ENCODE measurements at places on chromosomes 2 and 18.

DNA sequence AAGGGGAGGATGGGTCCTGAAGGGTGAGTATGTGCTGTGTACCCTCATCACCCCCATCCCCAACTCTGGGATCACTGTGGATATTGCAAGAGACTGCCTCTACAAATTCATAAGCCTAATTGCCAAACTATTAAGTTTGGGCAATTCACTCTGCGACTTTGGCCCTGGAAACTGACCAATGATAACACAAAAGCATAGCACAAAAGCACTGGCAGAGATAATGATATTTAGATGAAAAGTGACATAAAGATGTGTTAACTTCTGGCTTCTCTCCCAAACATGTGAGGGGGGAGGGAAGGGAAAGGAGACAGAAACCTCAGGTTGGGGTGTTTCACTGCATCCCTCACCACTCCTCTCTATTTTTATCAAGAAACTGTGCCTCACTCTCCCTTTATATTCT, 150.3 kb downstream of the SATB2 start:
- no peak for DNase-seq

DNA sequence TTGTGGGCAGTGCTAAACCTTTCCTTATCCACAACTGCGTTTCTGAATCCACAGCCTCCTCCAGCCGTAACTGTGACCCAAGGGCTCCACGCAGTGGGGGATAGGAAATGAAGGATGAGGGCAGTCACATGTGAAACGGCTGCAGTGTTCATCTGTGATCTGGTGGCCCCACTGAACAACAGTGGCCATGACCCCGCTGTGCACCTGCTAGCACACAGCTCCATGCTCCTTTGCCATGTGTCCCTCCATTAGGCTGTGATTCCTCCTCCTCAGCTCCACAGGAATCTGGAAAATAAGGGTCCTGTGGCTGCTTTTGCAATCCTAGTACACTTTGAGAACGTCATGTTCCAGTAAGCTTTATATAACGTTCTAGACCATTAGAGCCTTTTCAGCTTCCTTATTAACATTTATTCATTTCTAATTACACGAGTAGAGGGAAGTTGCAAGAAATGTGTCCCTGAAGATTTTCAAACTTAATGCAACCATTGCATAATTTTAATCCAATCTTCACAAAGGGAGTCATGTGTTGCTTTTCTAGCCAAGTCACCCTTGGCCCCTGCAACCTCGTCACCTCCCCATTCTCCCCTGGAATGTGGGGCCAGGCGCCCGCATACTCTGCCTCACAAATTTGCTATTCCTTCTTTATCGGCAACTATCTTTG, 7.1 kb upstream of the NAPG start:
- DNase-seq, result no peak

DNA sequence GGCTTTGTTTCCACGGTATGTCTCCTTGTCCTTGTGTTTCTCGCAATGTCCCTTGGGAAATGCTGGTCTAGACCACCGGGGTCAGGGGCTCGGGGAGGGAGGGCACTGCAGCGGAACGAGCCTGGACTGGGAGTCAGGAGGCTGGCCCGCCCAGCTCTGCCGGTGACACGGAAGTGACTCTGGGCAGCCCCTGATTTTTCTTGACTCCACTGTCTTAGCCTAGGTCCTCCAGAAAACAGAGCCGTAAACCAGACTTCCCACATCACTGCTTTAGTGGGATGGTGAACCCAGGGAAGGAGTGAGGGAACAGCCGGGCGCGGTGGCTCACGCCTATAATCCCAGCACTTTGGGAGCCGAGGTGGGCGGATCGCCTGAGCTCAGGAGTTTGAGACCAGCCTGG, 144.2 kb downstream of the ASB1 start:
- DNase-seq, result no peak

GRCh38 chr2:26786207-26787028, 562 bp downstream of the CENPA start:
- no peak for DNase-seq

- no peak for DNase-seq
Measured at GRCh38 chr18:31946305-31947046, 3.5 kb upstream of the TRAPPC8 start.

GRCh38 chr2:34875091-34875745, 1276.1 kb upstream of the FAM98A start:
- no peak for DNase-seq

DNA sequence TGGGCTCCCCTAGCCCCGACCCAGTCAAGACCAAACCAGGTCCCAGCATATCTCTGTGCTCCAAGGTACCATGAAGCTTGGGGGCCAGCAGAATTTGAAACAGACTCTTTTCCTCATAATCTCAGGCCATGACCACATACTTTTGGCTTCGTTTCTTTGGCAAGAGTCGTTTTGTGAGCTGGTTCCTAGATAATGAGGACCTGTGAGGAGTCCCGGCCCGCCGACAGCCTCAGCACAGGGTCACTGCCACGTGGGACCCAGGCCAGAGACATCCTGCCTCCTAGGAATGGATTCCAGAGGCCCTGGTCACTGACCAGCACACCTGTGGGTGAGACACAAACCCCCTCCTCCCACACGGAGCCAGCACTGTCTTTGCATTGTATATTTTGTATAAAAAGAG, 73.5 kb downstream of the VAPA start:
- no peak for DNase-seq

DNA sequence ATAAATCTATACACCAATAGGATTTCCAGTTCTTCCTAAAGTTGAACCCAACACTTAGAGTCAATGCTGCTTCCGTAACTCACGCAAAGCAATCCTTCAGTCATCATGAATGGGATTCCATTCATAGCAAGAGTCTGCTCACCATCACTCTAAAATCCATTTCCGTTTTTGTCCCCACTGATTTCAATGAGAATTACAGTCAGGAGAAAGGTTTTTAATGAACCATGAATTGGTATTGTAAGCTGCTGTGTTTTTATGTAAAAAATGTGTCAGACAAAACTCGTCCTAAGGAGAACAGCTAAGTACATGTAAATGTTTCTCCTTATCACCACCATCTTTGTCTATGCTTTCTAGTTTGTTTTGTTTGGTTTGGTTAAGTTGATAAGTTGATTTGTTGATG, 391.5 kb downstream of the IRS1 start:
- no peak for DNase-seq

DNA sequence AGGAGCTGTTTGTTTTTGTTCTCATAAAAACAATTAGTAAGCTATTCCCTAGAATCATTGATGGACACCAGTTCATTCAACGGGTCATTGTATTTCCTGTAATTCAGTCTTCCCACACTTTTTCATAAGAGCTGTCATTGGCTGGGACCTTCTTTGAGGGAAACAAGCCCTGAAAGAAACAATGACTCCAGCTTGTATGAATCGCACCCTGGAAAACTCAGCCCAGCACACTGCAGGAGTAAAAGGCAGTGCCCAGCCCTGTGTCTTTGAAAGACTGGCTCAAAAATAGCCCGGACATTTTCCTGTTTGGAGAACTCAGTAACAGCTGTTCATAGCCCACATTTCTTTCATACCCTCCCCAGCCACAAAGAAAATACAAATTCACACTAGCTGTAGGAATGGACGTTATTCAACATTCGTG, 81.5 kb downstream of the NCKAP5 start:
- no peak for DNase-seq

GRCh38 chr2:120293096-120294007, 40.7 kb downstream of the RALB start:
- no peak for DNase-seq

Data from urinary bladder (tissue), 4 donors.